ENCODE measurements at places on chromosomes 2 and 18.

- DNase-seq = no peak
These were observed 32.8 kb downstream of the SRBD1 start for GRCh38 chr2:45578056-45578843.

DNA sequence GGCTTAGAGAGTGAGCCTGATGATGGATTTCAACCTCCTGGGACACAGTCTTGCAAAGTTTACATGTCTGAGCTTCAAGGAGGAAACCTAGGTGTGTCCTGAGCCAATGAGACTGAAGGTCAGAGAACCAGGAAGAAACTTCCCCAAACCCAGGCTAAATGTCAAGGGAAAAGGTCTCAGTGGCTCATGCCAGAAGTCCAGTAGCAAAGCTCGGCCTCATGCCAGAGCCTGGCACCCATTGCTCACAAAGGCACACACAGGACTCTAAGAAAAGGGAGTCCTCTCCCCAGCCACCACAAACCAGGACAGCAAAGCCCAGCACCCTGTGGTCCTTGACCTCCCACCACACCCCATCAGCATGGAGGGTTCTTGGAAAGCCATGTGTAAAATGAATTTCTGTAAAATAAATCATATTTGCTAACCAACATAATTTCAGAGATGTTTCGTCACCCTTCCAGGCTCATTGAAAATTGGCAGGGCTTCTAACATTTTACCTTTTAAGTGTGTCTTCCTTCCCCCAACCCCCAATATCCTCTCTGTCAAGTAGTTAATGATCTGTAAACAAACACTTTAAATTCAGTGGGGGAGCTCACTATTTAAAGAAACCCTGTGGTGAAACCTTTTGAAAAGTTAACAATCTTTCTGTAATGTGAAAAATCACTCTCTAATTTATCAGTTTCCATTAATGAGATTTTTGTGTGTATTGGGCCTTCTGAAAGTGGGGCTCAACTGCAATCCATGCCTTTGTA is 77.1 kb downstream of the BCL11A start:
- no peak for DNase-seq

- DNase-seq = no peak
These were observed 57.1 kb downstream of the OXER1 start for GRCh38 chr2:42706836-42707235.

DNA sequence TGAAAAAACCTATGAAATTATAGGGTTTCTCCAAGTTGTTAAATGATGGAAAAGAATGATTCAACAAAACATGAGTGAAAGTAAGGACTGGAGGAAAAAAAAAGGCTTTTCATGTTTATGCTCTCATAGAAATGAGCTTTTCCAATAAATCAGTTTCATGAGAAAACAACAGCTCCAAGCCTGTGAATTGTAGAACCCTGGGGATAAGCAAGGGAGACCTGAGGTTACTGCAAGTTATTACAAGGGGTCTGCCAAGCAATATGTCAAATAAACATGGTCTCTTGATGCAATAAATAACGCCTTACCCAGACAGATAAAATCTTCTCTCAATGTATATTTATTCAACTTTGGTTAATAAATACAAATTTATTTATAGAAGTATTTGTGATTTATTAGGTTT is 577.9 kb upstream of the GCFC2 start:
- DNase-seq = no peak

- no peak for DNase-seq
These were observed 248.8 kb upstream of the FN1 start for GRCh38 chr2:215684448-215685237.

DNA sequence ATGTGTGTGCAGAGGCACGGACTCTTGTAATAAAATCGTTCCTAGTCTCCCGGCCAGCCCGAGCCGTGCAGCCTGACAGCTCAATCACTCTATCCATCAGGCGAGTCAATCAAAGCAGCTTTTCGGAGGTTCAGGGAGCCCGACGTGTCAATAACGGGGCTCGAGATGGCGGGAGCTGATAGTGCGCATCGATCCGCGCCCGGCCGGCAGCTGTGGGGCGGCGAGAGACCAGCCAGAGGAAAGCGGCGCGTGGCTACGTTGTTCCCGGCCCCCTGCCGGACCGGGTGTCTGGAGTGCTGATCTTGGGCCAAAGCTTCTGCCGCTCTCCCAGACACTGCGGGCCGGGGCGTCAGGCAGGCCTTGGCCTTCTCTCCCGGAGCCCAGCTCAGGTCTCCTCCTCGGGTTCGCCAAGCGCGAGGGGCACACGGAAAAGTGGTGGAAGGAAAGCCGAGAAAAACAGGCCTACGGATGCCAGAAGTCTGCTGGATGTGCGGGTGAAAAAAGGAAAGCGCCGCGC is 2.4 kb downstream of the EN1 start:
- no peak for DNase-seq

DNA sequence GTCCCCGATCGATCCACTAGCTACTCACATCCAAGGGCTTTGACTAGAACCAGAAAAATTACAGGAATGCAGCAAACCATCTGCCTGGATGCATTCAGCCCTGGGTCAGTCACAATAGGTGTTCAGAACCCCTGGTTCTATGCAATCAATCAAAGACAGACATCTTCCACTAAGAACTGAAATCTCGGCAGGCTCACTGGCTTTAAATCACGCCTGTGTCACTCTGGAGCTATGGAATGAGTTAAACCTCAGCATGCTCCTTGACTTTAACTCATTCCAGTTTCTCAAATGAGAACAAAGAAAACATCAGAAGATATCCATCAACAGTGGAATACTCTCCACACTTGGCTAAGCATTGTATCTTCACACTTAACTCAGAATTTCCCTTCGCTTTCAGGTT is 68.1 kb upstream of the SPTBN1 start:
- DNase-seq = no peak

DNA sequence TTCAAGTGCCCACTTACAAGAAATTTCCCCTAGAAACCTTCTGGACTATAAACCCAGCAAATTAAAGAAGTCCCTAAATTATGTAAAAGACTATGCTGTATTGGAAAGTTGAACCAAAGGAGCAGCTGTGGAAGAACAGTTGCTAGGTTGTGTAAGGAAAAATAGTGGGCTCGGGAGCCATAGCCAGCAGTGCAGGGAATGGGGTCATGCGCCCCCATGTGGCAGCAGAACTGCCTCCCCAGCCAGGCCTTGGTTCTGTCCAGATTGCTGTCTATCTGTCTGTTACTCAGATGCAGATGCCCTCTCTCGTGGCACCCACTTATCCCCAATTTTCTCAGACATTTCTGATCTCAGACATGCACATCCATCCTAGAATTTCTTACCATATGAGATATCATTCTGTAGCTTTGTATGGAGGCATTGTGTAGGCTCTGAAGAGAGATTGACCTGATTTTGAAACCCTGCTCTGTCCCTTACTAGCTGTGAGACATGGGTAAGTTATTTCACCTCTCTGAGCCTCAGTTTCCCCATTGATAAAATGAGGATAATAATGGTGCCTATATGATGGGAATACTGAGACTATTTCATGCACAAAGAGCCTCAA is 258.3 kb downstream of the SS18 start:
- peak; percentile 1 for DNase-seq

DNA sequence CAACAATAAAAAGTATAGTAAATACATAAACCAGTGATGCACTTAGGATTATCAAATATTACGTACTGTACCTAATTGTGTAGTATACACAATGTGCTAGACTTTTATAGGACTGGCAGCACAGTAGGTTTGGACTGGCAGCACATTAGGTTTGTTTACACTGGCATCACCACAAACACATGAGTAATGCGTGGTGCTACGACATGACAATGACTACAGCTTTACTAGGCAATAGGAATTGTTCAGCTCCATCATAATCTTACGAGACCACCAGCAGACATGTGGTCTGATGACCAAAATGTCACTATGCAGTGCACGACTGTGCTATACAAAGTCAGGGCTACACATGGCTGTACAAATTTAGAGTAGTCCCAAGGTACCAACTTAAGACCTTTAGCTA is 2.3 kb downstream of the MBOAT2 start:
- no peak for DNase-seq

DNA sequence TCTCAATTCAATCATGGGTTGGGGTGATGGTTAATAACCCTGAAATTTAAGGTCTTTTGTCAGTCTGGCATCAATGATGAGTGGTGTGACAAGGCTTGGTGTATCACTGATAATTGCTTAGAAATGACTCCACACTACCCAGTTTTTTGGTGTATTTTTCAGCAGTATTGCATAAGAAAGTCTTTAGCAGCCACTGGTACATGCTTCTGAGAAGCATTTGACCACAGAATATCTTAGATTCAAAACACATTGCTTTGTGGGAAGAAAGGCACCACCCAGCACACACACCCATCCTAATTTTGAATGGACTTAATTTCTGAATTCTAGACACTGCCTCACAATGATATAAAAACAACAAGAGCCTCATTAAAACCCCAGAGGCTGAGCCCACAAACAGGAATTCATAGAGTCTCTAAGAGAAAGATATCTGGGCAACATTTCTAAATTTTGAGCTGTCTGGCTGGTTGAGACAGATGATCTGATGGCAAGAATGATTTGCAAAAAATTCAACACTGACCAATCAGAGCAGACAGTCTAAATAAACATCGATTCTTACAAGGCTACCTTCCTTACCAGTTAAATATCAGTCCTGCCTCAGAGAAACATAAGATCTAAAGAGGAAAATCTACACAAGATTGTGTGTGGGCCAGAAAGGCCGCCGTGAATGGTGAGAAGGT is 114.7 kb upstream of the CYP1B1 start:
- DNase-seq = no peak

GRCh38 chr2:64019975-64020528 is 824 bp upstream of the VPS54 start:
- no peak for DNase-seq

GRCh38 chr2:150520033-150520432 is 32.6 kb upstream of the RND3 start:
- no peak for DNase-seq

DNA sequence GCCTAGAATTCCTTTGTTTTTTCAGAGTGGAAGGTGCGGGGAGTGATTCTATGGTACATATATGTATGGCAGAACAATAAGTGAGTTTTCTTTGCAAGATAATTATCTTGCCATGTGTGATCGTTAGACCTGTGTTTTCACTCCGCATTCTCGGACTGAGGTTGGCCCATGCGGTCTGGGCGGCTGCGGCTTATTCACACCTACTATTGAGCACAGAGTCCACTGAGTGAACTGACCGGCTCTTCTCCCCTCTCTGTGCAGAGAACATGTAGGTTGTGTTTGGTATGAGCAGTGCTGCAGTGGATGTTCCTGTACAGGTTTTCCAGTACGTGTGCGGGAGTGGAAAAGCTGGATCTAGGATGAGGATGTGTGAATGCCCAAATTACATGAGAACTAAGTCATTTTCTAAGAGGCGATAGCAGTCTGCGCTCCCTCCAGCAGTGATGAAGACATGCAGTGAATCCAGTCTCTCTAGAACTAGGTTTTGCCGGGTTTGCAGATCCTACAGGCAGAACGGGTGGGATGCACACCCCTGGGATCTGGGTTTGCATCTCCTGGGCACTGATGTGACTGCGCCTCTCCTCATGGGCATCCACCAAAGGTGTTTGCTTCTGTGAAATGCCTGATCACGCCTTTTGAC is 27.1 kb downstream of the MTERF4 start:
- no peak for DNase-seq

DNA sequence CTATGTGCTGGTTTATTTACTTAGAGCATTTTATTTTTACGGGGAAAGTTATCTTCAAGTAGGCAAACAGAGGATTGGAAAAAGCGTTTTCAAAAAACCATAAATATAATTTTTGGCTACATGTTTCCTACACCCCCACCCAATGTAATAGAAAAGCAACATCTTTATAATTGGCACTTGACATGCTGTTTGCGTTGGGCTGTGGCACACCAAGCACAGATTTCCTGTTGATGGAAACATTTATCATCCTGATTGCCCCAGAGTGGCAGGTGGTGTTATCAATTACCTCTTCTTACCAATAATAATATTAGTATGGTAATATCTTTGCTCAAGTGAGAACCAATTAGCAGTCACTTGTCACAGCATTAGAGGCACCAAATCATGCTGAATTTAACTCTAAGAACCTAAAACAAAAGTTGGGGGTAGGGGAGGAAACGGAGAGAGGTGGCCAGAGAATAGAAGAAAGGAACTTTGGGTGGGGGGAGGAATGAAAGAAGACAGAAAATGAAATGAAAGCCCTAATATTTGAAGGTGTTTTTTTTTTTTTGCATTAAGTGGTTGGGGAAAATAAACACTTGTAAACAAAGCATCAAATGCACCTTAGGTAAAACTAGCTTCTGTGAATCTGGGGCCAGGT is 3.8 kb upstream of the SALL3 start:
- DNase-seq = no peak

GRCh38 chr2:128501700-128502099 is 183.0 kb upstream of the HS6ST1 start:
- DNase-seq = no peak

DNA sequence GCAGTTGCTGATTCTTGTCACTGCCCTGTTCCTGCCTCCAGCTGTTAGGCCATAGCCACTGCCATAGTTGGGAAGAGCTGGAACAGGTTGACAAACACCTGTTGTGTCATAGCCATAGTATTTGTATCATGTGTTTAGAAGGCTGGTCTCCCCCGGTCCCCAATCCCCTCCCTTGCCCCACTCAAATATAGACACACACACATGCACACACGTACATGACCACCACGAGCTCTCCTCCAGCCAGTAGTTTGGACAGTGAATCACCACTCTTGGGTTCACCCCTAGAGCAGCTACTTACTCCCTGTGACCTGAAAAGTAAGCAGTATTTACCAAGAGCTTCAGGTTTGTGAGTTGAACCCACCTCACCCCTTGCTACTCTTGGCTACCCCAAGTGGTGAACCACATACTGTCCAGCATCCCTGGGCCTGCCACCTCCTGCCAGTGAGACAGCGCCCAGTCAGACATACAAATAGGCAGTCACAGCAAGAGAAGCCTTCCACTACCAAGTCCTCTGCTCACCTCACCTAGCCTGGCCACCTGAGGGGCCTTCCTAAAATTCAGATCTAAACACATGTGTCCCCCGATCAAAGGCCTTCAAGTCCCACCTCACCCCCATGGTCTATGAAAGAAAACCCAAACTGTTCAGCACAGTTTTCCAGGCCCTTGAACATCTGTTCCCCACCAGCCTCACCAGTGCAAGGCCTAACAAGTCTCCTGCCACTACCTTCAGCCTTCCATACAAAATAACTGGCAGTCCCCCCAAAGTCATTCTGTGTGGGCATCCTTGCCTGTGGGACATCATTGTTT is 7.1 kb downstream of the PCBP1 start:
- DNase-seq = no peak

GRCh38 chr2:137228566-137228965 is 463.2 kb downstream of the THSD7B start:
- no peak for DNase-seq

- no peak for DNase-seq
These were observed 188.6 kb upstream of the GATA6 start for GRCh38 chr18:21980744-21981143.

- no peak for DNase-seq
These were observed 57.8 kb upstream of the NABP1 start for GRCh38 chr2:191620144-191620543.

- DNase-seq = no peak
These were observed 56.0 kb downstream of the SH3BP4 start for GRCh38 chr2:235007664-235008457.

GRCh38 chr18:36412778-36413177 is 115.3 kb downstream of the FHOD3 start:
- DNase-seq = no peak

- DNase-seq = no peak
These were observed 62.0 kb downstream of the CACNB4 start for GRCh38 chr2:152036611-152037469.
